ENCODE measurements at places on chromosomes 2 and 18. TPM values are rescaled to one million over a fixed set of nuclear protein-coding genes. Genes with fewer than 3 reads are reported as not detected.

GRCh38 chr2:28471214-28471613, 24.6 kb upstream of the PLB1 start:
- DNase-seq, result no peak

GRCh38 chr2:36952748-36953197, 13.6 kb downstream of the STRN start:
- no peak for DNase-seq

DNA sequence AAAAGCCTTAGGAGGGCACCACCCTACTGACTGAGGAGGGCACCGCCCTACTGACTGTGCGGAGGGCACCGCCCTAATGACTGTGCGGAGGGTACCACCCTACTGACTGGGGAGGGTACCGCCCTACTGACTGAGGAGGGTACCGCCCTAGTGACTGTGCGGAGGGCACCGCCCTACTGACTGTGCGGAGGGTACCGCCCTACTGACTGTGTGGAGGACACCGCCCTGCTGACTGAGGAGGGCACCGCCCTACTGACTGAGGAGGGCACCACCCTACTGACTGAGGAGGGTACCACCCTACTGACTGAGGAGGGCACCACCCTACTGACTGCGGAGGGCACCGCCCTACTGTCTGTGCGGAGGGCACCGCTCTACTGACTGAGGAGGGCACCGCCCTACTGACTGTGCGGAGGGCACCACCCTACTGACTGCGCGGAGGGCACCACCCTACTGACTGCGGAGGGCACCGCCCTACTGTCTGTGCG, 150.2 kb upstream of the NFATC1 start:
- peak; percentile 90 for DNase-seq

- DNase-seq, result no peak
Observed at GRCh38 chr2:64383881-64384280, 70.1 kb upstream of the LGALSL start.

- DNase-seq, result no peak
Observed at GRCh38 chr2:37987098-37987775, 62.1 kb downstream of the RMDN2 start.

GRCh38 chr18:75753753-75754152, 326.2 kb upstream of the SMIM21 start:
- DNase-seq, result no peak

DNA sequence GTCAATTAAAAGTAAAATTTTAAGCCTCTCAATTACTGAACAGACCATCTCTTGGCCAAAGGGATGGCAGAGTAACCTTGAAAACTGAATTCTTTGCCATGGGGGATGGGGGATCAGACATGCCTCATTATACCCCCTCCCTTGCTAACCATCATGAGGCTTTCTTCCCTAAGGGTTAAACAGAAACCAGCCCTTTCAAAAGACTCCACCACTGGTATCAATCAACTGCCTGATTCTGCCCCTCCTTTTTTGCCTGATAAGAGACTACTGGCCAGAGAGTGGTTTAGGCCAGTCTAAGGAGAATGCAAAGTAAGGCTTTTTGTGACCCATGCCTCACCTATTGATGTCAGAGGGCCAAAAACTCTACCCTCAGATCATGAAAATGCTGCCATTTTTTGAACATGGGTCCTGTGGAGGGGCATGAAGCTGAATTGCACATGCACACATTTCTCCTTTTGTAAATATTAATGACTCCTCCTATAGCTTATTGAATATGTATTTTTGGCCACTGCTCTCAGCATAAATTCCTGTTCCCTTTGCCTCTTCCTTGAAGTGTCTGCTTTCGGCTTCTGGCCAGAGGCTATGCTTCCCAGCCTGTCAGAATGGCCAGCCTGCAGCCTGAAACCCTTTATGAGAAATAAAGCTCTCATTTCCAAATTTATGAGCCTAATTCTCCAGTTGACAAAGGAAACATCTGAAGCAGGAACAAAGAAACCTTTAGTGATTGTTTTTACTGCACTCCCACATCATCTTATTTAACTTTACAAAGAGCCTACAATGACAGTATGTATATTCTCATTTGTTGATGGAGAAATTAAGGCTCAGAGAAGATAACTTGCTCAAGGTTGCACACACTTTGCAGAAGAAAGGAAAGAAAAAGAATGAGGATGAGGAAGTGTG, 270.7 kb upstream of the CELF4 start:
- no peak for DNase-seq

DNA sequence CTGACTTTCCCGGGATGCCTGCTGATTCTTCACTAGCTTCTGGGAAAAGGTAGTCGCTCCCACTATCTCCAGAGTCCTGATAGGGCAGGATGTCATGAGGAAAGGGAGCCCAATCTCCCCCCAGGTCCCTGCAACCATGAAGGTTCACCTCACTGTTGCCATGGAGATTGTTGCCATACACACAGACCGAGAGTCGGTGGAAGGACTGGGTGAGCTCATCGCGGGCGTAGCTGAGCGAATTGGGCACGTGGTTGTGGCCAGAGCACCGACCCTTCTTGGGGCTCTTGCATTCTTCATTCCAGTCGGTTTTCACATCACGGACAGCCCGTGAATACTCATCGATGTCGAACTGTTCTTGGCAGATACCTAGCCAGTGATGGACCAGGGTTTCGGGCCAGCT, 97.4 kb downstream of the MEP1B start:
- DNase-seq, result peak; percentile 2

GRCh38 chr2:216316743-216317142, 55.5 kb downstream of the MARCHF4 start:
- DNase-seq, result peak; percentile 84

DNA sequence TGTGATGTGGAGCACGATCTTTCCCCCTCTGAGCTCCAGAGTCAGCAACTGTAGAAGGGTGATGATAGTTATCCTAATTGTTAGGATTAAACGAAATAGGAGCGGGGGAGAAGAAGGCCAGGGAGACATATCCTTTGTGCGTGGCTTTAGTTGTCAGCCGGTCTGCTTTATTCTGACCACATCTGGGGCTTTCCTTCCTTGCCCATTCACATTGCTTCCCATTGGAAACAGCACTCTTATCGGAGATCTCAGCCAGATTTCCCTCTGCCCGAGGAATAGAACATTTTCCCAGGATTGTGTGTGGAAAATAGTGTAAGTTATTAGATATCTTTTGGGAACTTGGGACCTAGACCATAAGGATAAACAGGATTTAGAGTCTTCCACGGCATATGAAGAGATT, 1.5 kb downstream of the RALB start:
- no peak for DNase-seq

DNA sequence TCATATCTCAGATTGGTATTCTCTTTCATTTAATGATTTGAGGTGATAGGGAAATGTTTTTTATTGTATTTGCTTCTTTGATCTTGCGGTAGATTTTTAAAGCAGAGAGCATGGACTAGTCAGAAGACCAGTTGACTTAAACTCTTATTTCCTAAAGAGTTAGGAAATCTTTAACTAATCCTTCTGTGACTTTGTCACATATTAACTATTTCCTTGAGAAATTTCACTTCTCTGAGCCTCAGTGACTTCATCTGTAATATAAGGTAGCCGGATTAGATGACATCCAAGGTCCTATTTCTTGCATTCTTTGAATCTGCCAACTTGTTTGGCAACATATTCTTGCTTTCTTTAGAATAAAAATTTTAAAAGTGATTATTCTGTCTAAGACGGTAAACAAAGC, 55.6 kb downstream of the MTX2 start:
- DNase-seq, result no peak

DNA sequence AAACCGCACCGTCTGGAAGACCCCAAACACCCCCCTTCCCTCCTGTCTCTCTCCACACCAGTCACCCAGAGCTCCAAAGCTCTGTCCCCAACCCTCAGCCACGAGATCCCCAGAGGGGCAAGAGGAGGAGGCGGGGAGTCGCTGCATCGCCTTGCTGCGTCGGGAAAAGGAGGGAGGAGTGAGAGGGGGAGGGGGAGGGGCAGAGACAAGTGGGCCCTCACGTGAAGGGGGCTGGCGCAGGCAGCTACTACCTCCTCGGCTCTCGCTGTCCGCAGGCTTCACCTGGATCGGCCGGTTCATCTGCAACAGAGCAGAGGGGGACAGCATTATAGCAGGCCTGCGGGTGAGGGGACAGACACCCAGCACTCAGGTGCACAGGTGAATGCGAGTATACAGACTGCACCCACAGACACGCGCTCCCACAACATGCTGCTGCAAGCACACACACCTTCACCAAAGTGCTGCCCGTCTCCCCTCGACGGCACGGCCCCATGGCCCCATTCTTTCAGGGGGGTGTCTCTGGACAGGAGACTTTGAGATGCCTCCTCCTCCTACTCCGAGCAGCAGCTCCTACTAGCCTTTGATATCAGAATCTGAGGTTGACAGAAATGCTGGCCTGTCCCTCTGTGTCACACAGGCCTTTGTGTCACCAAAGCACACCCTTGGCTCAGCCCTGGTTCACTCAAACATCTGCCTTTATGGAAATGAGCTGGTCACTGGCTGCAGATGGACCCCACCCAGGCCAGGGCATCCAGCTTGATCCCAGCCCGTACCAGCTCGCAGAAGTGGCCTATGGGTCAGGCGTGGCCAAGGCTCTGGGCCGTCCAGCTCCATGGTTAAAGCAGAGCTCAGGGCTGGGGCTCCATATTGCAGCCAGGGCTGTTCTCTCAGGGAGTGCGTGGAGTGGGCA, 243.8 kb downstream of the CELF4 start:
- DNase-seq, result no peak

- DNase-seq, result peak; percentile 52
Observed at GRCh38 chr2:215454519-215455246, 18.8 kb upstream of the FN1 start.

DNA sequence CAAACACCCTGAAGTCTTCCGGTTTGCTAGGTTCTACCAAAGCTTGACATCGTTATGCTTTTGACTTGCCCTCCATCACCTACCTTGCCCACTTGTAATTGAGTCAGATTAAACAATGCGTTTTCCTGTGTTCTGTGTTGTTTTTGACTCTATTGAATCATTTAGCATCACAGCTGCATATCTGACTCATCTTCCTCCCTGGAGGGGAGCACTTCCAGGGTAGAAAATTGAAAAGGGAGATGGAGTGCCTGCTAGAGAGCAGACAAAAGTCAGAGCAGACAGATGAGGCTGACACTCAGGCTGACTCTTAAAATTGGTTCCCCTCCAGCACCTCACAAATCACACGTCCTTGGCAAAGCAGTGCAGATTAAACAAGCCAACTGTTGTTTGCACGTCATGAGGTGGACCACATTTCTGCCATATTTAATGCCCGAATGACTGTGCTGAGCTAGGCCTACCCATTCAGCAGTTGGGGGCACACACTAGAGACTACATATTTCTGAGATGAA, 2.2 kb downstream of the MPP4 start:
- peak; percentile 87 for DNase-seq

DNA sequence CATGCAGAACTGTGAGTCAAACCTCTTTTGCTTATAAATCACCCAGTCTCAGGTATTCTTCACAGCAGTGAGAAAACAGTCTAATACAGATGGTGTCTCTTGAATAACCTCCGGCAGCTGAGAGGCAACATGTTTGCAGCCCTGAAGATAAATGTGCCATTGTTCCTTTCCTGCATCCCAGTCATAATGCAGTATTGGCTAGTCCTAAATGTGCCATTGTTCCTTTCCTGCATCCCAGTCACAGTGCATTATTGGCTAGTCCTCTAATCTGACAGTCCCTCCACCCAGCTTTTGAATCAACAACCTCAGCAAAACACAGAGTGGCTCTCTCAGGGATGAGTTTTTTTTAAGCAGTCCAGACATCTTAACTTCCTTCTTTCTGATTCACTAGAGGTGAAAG, 550.7 kb downstream of the RIT2 start:
- no peak for DNase-seq

GRCh38 chr18:62875323-62875722, 160.0 kb downstream of the PHLPP1 start:
- DNase-seq, result no peak

DNA sequence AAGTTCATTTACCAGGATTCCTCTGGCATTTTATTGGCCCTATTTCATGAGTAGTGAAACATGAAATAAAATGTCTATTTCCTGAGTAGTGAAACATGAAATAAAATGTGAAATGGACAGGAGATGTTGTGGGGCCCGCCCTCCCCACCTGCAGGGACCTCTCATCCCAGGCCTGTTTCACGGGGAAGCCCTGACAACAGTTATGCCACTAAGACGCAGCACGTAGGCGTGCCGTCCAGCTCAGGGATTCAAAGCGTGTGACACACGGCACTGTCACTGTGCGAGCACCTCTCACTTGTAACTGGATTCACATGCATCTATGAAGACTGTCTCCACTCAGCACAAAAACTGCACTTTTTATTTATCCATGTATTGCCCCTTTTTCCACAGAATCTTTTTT, 83.4 kb upstream of the SNTG2 start:
- no peak for DNase-seq

DNA sequence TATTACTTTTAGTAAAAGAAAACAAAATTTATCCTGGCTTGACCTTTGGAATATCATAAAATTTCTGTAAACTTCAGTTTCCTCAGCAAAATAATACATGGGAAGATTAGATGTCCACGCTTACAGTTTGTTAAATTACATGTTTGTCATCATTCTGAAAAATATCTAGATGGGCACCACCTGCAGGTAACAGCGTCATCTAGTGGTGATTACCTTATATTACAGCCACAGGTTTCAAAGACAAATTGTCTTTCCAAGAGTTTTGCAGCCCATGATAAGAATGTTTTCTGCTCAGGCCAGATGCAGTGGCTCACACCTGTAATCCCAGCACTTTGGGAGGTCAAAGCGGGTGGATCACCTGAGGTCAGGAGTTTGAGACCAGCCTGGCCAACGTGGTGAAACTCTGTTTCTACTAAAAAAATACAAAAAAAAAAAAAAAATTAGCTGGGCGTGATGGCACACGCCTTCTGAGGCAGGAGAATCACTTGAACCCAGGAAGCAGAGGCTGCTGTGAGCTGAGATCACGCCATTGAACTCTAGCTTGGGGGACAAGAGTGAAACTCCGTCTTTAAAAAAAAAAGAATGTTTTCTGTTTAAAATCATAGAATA, 96.3 kb upstream of the RASGRP3 start:
- no peak for DNase-seq

- peak; percentile 21 for DNase-seq
Observed at GRCh38 chr2:206176121-206176520, 16.4 kb downstream of the EEF1B2 start.

DNA sequence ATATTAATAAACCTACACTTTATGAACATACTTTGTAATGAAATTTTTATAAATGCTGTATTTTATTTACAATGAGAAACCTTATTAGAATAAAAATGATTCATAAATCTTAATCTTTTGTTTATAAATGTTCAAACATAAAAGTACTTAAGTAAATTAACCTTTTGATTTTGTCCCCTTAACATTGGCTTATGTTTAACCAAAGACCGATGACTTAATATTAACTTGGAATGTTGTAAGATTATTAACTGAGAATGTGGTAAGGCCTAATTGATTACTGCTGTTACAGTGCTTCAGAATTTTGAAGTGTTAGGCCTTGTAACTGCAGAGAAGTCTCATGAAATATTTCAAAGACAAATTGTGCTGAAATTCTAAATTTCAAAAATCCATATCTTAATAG, 5.7 kb downstream of the CPS1 start:
- DNase-seq, result no peak

- DNase-seq, result peak; percentile 27
Observed at GRCh38 chr2:226994775-226995174, 158.9 kb downstream of the RHBDD1 start.

GPR39 gene
- 8.1 TPM for total RNA-seq

SRD5A2 gene
- not detected for total RNA-seq

RPRD1A gene
- 60.4 TPM for total RNA-seq

SPHKAP gene
- not detected for total RNA-seq

PID1 gene
- total RNA-seq, result 6.1 TPM

CIDEA gene
- total RNA-seq, result not detected

C2orf92 gene
- total RNA-seq, result 4.9 TPM

ADAM17 gene
- 34.3 TPM for total RNA-seq

SCG2 gene
- total RNA-seq, result 3.0 TPM

DSG1 gene
- total RNA-seq, result not detected

Measured in Daoy (cell line).